Stimulated activated CD8-positive, alpha-beta memory T cell treated with anti-CD3 and anti-CD28 coated beads, Interleukin-4, amount 100 ng/mL, for 1 hour (primary cell): ENCODE measurements at places on chromosomes 5 and 9.

DNA sequence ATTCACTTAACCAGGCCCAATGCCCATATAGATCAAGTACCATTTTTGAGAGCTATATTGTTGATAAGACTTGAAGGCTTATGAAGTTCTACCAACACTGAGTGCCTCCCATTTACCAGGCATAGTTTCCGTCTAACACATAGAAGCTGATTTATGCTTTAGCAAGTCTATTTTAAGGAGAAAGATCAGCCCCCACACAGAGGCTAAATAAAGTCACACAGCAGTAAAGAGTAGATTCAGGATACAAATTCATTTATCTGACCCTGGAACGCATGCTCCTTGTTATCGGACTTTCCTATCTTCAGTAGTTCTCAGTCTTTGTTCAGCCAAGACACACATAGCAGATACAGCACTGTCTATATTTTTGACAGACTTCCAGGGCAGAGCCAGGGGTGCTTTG lies 34.2 kb downstream of the DMGDH start:
- DNase-seq, result no peak

GRCh38 chr5:41871852-41872251 lies 1.6 kb upstream of the OXCT1 start:
- DNase-seq, result no peak

- DNase-seq, result no peak
These were observed 689 bp downstream of the CNTRL start for GRCh38 chr9:121075251-121076036.

GRCh38 chr5:157859227-157859575 lies 256 bp upstream of the CLINT1 start:
- DNase-seq, result no peak

- no peak for DNase-seq
These were observed 34.7 kb downstream of the LPCAT1 start for GRCh38 chr5:1488882-1489680.

DNA sequence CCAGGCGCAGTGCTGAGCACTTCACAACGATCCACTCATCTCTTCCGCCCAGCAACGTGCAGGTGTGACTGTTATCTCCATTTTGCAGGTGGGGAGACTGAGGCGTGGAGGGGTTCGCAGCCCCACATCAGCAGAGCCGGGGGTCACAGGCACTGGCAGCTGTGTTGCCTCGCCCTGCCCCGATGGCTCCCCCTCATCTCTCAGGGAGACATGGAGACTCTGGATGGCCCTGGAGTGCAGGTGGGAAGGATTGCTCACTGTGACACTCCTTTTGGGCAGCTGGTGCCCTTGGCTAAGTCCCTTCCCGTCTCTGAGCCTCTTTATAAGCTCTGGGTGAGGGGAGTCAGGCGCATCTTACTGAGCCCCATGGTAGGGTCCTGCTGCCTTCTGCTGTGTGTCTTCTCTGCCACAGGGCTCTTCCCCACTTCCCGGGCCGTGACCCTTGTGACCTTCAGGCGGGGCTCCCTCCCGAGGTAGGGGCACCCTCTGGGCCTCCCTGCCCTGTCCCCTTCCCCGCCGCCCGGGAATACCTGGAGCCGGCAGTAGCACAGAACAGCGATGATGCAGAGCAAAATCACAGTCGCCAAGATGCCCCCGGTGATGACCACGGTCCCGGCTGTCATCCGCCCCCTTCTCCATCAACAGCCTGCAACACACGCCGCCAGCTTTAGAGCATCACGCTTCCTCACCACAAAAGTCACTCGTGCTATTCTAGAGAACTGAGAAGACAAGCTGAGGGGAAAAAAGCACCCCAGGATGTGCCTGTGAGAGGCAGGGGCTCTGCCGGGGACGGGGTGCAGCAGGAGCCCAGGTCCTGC lies 29.4 kb downstream of the FAM163B start:
- DNase-seq, result no peak

DNA sequence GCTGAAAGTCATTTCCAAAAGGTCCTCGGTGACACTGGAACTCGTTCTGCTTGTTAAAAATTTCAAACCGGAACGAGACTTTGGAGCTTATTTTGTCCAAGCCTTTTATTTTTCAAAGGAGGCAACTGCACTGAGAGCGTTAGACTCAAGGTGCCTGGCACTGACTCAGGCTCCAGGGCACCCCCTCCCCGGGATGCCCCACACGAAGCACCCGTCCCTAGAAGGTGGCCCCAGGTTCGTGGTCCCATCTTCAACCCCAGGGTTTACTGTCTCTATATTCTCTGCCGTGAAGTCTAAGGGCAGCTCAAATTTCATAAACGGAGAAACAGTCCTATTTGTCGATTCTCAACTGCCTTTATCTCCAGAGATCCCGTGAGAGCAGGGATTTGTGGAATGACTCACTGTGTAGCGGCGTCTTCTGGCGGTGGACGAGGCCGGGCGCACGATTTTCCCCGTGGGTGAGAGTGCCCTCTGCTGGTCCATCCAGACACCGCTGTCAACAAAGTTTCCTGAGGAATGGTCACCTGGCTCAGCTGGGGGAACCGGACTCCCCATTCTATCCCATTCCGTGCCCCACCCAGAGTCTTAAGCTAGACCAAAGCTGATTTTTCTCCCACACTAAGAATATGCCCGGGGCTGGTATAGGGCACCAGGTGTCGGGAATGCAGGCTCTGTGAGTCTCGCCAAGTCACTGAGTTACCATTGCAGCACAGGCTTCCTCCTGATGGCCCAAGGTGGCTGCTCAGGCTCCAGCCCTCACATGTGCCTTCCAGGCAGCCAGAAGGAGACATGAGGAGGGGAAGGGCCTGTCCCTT lies 27.1 kb upstream of the SLC6A19 start:
- no peak for DNase-seq

DNA sequence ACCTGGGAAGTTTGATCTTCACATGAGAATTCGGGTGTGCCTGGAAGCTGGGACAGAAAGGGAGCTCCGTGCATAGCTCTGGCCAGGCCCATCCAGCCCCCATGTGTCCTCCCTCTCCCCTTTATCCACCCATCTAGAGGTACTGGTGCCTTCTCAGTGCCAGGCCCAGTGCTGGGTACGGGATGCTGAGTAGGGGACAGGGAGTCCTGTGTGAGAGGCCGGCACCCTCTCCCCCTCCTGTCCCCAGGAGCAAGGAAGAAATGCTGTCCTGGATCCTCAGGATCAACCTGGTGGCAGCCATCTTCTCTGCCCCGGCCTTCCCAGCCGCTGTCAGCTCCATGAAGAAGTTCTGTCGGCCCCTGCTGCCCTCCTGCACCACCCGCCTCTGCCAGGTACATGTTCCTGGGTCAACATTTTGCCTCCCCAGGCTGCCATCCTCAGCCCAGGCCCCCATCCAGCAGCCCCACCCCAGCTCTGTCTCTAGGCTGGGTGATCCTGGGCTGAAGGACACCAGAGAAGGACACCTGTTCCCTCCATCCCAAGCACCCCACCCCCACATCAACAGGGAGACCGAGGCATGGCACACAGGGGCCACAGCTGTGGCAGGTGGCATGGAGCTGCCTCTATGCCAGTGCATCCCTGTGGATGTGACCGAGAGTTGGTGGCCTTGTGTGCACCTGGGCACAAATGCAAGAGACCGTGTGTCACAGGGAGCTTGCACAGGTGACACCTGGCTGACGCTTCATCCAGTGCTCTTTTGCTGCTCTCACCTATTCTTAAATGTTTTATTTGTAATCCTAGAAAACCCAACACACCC lies 43.0 kb downstream of the PSD2 start:
- DNase-seq, result no peak

DNA sequence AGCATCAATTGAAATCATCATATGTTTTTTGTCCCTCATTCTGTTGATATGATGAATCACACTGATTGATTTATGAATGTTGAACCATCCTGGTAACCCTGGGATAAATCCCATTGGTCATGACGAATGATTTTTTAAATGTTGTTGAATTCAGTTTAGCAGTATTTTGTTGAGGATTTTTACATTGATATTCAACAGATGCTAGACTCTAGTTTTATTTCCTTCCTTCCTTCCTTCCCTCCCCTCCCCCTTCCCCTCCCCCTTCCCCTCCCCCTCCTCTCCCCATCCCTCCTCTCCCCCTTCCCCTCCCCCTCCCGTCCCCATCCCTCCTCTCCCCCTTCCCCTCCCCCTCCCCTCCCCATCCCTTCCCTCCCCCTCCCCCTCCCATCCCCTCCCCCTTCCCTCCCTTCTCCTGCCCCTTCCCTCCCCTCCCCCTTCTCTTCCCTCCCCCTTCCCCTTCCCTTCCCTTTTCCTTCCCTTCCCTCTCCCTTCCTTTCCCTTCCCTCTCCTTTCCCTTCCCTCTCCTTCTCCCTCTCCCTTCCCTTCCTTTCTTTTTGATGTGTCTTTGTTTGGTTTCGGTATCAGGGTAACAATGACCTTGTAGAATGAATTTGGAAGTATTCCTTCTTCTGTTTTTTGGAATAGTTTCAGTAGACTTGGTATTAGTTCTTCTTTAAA lies 142.8 kb downstream of the AP3B1 start:
- DNase-seq, result no peak

DNA sequence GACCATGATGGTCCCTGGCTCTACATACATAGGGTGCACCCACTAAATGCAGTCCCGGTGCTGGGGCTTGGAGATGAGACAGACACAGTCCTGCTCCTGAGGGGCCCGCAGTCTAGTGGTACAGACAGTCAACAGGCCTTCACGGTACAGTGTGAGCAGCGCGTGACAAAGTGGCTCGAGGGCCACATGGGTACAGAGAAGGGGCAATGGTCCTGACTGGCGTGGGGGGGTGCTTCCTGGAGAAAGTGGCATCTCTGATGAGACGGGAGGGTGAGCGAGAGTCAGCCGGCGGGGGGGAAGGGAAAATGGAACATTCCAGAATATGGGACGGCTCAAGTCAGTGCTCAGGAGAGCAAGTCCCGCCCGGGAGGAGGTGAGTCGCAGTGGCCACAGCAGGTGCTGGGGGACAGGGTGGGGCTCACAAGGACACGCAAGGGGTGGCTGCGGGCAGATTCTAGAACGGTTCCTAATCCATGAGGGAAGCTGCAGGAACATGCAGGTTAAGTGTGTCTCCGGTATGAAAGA lies 38.0 kb downstream of the WHRN start:
- DNase-seq, result no peak
